ENCODE measurements at places on chromosomes 5 and 9.

DNA sequence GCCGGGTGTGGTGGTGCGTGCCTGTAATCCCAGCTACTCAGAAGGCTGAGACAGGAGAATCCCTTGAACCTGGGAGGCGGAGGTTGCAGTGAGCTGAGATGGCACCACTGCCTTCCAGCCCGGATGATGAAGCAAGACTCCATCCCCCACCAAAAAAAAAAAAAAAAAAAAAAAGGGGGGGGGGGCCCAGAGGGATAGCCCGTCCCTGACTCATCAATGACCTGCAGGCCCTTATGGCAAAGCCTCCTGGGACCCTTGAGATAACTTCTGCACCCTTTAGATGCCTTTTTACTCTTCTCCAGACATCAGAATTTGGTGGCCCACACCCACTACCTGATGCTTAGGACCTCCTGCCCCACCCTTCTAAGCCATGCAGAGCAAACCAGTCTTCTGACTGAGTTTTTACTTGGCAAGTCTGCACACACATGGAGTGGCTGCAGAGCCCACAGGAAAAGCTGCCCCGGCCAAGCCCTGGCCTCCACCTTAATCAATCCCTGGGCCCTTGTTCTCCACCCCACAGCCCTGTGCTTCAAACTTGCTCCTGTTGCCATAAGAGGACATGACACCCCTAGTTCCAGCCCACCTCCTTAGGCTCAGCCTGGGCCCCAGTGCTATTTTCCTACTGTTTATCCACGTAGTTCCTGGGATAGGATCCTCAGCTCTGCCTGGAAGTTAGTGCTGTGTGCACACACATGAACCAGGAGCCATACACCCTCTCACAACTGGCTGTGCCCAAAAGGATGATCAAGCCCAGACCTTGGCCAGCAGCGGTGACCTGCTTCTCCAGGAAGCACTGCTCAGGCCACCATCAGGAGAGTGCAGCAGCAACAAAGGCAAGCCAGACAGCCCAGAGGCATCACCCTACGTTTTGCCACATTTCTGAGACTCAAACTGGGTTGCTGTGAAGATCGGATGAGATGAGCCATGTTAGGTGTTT, 5.1 kb downstream of the MGAT1 start:
- no peak for DNase-seq

- no peak for DNase-seq
These were observed 500.1 kb downstream of the GABRG2 start for GRCh38 chr5:162567644-162568043.

DNA sequence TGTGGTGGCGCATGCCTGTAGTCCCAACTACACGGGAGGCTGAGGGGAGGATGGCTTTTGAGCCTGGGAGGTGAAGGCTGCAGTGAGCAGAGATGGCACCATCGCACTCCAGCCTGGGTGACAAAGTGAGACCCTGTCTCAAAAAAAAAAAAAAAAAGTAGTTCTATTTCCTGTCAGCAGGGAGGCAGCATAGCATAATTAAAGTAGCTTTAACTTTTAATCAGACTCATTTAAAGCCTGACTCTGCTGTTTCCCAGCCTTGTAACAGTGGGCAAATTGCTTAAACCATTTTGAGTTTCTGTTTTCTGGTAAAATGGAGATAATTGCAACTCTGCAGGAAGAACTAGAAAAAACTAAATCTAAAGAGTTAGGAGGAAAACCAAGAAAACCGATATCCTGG, 31.2 kb downstream of the CNOT6 start:
- no peak for DNase-seq

DNA sequence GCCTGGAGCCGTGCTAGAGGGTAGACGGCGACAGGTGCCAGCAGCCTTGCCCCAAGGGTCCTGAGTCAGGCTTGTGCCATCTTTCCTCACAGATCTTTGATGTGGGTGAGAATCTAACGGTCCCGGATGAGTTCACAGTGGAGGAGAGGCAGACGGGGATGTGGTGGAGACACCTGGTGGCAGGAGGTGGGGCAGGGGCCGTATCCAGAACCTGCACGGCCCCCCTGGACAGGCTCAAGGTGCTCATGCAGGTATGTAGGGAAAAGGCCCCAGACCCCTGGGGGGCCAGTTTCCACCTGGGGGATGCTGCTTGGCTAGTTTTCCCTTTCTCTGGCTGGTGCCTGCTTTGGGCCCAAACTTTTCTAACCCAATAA, 24.0 kb downstream of the PTGES2 start:
- DNase-seq, result no peak

- peak; percentile 94 for DNase-seq
These were observed 84.2 kb downstream of the MUSK start for GRCh38 chr9:110752766-110753165.

GRCh38 chr5:132073231-132074013, at the start of gene CSF2:
CSF2 (plus strand) TSS chr5:132073789; CDS start chr5:132073824, 35 bp downstream.
- DNase-seq, result peak; percentile 59

DNA sequence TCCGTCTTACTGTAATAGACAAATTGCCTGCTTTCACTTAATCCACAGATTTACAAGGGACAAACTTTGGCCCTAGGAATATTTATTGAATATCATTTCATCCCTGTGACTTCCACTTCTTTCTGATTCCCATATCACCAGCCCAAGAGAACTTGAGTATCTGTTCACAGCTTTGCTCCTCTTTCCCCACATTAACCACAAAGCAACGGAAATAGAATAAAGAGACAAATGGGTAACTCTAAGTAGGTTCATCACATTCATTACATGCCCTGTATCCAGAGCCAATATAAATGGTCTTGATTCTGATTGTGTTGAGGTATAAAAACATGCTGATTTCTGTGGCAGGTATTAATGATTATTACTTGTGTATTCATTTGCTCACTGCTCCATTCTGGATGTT, 41.9 kb downstream of the TMEM252 start:
- DNase-seq, result no peak

- DNase-seq, result no peak
These were observed 88.4 kb downstream of the CCDC171 start for GRCh38 chr9:15641291-15641690.

DNA sequence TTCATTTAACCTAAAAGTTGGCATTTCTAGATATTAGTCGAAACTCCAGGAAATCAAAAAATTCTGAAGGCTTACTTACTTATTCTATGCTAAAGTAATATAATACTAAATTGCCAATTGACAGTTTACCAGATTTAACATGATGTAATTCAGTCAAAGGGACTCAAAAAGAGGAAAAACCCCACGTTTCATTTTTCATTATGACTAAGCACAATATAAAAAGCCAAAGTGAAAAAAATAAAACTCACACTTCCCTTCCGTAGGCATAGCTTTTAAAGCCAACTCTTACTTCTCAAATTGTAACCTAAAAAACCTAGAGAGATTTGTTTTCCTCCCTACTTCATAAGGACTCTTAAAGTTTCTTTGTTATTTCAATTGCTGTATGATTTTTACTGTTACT, 146.6 kb downstream of the RAPGEF6 start:
- peak; percentile 62 for DNase-seq

DNA sequence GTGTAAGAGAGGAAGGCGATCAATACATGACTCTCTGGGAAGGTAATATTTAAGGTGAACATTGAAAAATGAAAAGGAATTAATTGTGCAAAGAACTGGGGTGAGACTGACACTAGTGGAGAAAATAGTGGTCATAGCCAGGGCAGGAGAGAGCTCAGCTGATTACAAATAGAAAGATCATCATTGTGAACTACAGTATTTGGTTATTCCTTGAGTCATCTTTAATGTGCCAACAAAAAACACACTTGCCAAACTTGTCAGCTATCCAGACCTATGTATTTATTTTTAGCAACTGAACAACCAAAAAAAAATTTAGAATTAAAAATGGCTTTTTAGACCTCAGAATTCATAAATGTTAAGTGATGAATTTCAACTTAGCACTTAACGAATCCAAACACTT, 749.8 kb upstream of the CDH9 start:
- DNase-seq, result no peak

DNA sequence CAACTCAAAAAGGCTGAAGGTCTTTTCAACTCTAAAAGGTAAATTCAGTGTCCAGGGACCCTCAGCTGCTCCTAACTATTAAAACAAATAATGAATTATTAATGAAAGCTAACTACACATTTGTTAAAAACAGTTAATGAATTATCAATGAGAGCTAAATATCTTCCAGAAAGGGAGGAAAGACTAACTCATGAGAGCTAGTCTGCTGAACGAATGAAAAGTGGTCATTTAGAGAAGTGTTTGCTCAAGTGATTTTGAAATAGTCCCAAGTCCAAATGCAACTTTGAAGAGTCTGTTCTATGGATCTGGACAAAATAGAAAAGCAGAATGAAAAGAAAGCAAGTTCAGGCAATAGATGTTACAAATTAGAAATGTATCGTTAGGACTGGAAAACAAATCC, 133.9 kb upstream of the SPEF2 start:
- no peak for DNase-seq

DNA sequence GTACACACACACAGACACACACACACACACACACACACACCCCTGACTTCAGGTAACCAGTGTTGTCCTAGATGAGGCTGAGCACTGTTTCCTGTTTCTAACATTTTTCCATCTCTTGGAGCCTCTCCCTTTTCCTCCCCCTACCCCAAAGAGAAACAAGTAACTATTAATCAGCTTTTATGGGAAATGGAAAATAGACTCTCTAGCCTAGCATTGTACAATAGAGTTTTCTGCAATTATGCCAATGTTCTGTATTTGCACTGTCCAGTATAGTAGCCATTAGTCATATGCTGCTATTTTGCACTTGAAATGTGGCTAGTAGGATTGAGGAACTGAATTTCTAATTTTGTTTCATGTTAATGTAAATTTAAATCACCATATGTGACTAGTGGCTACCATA, 33.1 kb downstream of the RAB3C start:
- no peak for DNase-seq

DNA sequence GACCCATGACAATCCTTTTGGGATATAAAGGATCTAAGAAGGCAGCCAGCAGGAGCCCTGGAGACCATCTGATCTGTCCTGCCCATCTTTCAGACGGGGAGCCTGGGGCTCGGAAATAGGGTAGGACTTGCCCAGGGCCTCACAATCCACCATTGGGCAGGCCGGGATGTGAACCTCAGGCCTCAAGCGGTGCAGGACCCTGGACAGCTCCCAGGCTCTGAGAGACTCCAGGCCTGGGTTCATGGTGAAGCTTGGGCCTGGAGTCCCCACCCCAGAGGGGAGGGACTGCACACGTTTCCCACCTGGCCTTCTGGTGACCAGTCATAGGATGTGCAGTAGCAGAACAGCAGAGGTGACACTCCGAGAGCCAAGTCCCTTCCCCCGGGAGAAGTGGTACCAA, 36.6 kb upstream of the RAPGEF1 start:
- DNase-seq, result peak; percentile 47

DNA sequence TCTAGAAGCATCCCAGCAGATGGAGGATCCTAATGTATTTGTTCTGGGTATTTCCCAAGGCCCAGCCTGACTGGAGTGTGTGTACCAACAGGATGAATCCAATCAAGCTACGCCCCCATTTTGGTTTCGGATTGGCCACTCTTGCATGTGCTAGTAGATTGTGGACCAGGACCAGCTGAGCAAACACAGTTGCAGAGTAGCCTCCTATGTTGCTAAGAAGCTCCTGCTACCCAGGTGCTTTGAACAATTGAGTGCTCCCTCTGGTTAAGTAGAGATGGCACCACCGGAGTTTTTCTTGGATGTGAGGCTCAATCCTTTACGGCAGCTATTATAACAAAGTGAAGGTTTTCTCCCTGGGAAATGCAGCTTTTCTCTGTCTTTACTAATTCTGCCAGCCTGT, 204.5 kb downstream of the NTRK2 start:
- DNase-seq, result no peak

GRCh38 chr5:2129568-2130272, 247.0 kb upstream of the IRX4 start:
- DNase-seq, result no peak

DNA sequence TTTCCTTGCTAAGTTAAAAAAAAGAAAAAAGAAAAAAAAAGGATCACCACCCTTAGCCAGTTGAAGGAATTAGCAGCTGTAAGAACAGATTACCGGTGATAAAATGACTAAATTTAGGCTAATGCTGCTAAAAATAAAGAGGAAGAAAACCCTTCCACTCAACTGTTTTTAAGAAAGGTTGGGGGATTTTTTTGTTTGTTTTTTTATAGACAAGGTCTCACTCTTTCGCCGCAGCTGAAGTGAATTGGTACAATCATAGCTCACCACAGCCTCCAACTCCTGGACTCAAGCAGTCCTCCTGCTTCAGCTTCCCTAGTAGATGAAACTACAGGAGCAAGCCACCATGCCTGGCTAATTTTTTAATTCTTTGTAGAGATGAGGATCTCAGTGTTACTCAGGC, 101.7 kb downstream of the SNCAIP start:
- no peak for DNase-seq

GRCh38 chr9:127767909-127768331, 10.5 kb downstream of the SH2D3C start:
- DNase-seq, result no peak

- DNase-seq, result no peak
These were observed 81.8 kb downstream of the FBXW11 start for GRCh38 chr5:171924493-171925122.

- DNase-seq, result peak; percentile 45
These were observed 17.3 kb downstream of the RECK start for GRCh38 chr9:36053971-36054370.

- DNase-seq, result no peak
These were observed 10.8 kb downstream of the SDHA start for GRCh38 chr5:228886-229285.

GRCh38 chr5:40999966-41000365, 71.2 kb downstream of the MROH2B start:
- no peak for DNase-seq

DNA sequence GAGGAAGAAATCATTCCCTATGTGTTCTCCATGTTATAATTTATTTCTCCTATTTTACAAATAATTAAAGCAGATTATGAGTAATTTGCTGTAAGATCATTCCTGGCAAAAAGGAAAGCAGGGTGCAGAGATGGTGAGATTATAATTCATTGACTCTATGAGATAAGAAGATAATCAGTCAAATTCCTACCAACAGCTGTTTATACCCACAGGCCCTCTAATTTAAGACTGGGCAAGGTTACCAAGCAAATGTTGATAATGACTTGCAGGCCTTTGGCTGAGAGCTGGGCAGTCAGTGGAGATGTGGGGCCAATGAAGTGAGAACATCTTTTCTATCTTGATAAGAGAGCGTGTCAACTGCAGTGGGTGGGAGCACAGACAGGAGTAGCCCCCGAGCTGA, 222.7 kb downstream of the ICE1 start:
- no peak for DNase-seq

GRCh38 chr5:101915554-101915953, 380.5 kb downstream of the SLCO4C1 start:
- peak; percentile 37 for DNase-seq

GRCh38 chr5:42522783-42523182, 99.5 kb downstream of the GHR start:
- DNase-seq, result no peak

DNA sequence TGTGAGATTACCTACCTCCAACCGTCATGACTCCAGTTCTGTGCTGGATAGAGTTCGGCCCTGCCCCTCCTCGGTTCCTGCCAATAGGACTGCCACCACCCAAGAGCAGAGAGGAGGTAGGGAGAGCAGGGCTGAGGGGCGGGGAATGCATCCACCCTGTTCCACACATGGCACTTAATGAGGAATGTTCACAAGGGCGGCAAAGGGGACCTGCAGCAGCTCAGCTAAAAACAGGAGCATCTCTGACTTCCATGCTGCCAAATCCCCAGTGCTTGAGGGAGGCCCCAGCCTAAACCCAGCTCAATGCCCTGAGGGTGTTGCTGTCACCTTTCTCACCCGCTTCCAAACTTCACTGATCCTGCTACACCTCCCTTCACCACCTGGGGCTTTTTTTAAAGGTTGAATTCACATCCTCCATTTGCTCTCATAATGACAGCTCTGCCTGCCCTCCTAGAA, 7.8 kb upstream of the DELE1 start:
- DNase-seq, result no peak

- DNase-seq, result no peak
These were observed 146.9 kb upstream of the GNA14 start for GRCh38 chr9:77794985-77795384.

- DNase-seq, result peak; percentile 44
These were observed 206.4 kb downstream of the C9orf50 start for GRCh38 chr9:129414377-129414992.

Data from iris pigment epithelial cell (primary cell).